ENCODE measurements at places on chromosomes 12 and 14.

GRCh38 chr14:63867933-63868921 is 15.4 kb downstream of the SYNE2 start:
- DNase-seq, result no peak

DNA sequence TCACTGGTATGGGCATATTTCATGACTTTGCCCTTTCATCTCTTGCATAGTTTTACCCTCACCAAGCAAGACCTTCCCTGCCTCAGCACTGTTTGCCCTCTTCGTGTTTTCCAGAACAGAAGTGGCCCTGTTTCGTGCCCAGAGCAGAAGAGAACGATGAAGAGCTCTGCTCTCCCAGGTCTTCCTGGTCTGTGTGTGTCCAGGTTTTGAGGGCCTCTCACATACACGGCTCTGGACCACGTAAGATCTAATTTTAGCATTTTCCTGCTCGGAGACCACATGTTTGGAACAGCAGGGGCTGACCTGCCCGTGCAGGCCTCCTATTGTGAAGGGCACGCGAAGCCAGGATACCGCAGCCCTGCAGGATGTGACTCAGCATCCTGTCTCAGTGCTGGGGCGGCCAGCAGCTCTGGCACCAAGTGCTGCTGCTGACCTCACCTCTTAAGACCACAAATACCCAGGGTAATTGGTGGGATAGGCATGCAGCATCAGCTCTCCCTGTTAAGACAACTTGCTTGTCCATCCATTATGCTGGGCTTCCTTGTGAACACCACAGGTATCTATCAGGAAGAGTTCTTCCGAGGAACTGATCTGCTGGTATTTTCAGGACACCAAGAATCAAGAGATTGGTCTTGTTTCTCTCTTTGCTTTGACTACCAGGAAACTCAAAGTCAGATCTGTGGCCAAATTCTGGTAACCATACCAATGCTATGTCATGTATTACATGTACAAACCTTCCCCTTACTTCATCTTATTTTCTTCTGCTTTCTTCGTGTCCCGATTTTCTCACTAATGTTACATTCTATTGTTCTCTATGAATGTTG is 19.0 kb downstream of the SSH1 start:
- DNase-seq, result peak; percentile 18

DNA sequence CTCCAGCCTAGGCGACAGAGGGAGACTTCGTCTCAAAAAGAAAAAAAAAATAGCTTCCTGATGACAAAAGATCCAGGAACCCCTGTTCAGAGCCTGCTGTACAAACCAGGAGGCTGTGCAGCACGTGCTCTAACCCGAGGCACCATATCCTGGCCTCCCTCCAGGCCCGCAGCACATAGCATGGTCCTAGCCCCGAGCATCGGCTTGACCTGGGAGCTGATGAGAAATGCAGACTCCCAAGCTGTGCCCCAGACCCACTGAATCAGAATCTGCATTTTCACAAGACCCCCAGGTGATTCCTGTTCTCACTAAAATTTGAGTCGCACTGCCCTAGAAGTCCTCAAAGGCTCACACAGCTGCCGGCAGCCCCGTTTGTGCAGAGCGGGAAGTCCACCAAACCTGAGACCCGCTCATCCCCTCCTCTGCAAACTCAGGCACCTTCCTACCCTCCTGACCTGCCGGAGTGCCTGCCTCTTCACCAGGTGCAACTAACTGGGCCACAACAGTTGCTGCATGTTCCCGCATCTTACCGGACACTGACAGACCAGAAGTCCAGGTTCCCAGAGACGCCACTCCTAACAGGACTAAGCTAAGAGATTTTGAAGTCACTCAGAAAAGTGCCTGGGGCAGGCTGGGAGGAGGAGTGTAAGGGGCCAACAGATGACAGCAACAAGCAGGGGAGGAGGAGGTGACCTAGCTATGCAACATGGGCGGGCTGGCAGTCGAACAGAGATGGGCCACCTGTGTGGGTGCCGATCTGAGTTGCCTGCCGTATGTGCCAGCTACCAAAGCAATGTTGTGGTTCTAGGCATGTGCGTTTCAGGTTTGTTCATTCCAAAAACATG is 24.0 kb upstream of the RIN3 start:
- no peak for DNase-seq

DNA sequence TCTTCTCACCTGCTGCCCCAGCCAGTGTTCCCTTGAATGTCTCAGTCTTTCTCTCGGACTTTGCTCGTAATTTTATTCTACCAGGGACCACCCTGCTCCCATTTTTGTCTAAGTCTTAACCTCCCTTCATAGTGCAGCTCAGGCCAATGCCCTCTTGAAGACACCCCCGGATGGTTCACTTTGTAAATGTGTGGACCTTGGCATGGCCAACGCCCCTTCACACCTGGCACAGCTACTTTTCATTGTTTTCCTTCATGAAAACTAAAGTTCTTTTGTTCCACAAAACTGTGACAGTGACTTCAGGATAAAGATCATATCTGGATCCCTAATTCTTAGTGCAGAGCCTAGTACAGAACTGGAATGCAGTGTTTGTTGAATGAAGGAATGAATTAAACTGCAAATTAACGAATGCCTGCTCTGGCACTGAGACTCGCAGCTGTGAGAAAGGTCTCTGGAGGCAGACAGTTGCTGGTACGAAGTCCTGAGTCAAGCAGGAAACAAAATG is 3.5 kb upstream of the RNASE4 start:
- no peak for DNase-seq

- peak; percentile 90 for DNase-seq
Observed at GRCh38 chr12:19273482-19274330, 144.2 kb downstream of the PLEKHA5 start.

Data from NCI-H2081 treated with DMSO at 0.1 percent for 48 hours (cell line).